Thoracic aorta (tissue), 2 donors: ENCODE measurements at places on chromosomes 12 and 14.
A peak's percentile ranks its signal among the peaks of the same experiment; 100 is the strongest.

- DNase-seq: no peak
Measured at GRCh38 chr14:98974113-98974512, 297.9 kb downstream of the BCL11B start.

DNA sequence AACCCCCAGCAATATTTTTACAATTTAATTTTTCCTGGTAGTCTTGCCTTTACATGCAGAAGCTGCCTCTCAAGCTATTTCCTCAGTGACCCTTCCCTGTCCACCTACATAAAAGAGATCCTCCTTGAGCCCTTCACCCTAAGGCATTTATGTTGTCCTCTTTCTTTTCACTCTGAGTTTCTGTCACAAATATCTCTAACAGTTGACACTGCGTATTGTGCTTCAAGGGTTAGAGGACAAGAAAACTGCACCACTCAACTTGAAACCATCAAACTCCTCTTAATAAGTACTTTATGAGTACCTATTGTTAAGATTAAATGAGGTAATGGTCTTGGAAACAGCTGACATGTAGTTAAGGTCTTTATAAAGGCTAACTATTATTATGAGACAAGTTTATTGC is 557.7 kb downstream of the TRHDE start:
- no peak for DNase-seq

- DNase-seq: no peak
Measured at GRCh38 chr12:3797531-3798048, 44.7 kb upstream of the CRACR2A start.

DNA sequence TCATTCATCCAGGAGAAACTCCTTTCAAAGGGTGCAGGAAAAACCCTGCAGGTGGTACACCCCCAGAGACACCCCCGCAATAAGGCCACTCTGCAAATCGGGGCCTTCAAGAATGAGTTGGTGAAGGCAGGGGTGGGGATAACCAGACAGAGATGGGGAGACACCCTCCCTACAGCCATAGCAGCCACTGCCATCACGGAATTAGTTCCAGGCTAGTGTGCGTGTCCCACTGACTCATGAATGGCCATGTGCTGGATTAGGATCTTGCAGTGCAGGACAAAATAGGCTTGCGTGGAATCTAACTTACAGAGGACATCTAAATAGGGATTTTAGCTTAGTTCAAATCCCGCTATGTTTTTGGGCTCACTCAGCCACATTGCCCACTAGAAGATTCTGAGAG is 37.8 kb downstream of the SPRING1 start:
- DNase-seq: no peak

DNA sequence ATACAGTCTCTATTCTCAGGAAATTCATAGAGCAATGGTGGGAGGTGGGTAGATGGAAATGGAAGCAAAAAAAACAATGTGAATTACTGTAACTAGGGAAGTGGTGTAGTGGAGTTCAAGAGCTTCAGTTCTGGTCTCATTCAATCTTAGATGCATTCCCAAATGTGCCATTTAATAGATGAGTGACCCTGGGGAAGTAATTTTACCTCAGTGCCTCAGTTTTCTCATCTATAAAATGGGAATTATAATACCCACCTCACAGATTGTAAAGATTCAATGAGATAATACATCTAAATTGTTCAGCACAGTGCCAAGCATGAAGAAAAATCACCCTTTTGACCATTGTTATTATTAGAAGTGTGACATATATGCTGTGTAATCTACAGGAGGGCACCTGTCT is 173.1 kb downstream of the SLC38A4 start:
- no peak for DNase-seq

DNA sequence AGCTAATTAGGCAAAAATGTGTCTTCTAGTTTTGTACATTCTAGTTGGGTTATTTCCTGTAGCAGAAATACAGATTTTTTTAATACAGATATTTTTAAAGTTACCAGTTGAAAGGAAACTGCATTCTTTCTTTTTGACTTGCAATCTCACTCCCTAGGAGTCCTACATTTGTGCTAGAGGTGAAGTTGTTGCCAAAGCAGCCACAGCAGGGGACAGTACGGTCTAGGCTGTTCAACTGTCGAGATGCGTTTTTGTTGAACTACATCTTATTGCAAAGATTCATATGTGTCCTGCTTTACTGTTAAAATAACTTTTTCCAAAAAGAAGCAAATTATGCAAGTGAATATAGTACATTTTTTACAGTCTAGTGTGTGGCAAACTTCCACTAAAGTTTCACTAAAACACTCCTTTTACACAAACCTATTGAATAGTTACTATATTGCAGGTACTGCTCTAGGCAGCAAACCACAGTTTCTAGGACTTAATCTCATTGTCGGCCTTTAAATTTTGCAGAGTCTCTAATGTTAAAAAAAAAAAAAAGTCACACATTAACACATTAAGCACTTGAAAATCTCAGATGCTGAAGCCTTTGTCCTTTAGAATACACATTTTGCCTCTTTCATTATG is 30.2 kb upstream of the SRGAP1 start:
- DNase-seq: no peak

DNA sequence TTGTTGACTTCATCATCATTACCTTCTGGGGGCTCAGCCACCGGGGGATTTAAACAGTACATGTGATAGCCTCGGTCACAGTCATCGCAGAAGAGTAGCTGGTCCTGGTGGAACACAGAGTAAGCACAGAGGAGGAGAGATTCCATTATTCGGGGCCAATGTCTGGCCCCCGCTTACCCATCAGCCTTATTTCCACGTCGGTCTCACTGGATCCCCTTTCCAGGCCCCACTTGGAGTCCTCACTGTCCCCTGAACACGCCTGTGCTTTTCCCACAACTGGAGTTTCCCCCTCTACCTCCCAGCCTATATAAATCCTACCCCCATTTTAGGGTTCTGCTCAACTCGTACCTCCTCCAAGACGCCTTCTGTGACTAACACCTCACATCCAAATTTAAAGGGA is 274.0 kb downstream of the DPF3 start:
- DNase-seq: no peak

DNA sequence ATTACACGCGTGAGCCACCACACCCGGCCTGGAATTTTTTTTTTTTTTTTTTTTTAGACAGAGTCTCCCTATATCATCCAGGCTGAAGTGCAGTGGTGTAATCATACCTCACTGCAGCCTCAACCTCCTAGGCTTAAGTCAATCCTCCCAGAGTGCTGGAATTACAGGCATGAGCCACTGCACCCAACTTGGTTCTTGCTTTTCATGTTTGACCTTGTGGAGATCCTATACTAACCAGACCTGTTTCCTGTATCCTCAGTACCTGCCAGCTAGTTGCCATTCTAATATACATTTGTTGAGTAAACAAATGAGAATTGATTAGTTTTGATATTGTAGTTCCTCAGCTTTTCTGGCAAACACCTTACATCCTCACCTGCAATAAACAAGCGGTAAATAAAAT is 3.2 kb upstream of the VSIG10 start:
- no peak for DNase-seq

GRCh38 chr14:52363961-52364360 is 49.8 kb downstream of the PTGER2 start:
- DNase-seq: no peak

- no peak for DNase-seq
Measured at GRCh38 chr14:64906022-64906421, 8.2 kb upstream of the CHURC1 start.

GRCh38 chr12:57180321-57180989 is 33.0 kb upstream of the LRP1-AS start:
- DNase-seq: no peak

- DNase-seq: no peak
Measured at GRCh38 chr14:76314521-76315034, 61.4 kb upstream of the ESRRB start.

GRCh38 chr14:56846970-56847930 is 37.0 kb upstream of the OTX2 start:
- no peak for DNase-seq

GRCh38 chr14:80987235-80988032 is 32.0 kb downstream of the TSHR start:
- DNase-seq: no peak

- DNase-seq: no peak
Measured at GRCh38 chr14:75092698-75093097, 23.3 kb downstream of the ZC2HC1C start.

- no peak for DNase-seq
Measured at GRCh38 chr14:30638926-30639325, 16.8 kb downstream of the SCFD1 start.

DNA sequence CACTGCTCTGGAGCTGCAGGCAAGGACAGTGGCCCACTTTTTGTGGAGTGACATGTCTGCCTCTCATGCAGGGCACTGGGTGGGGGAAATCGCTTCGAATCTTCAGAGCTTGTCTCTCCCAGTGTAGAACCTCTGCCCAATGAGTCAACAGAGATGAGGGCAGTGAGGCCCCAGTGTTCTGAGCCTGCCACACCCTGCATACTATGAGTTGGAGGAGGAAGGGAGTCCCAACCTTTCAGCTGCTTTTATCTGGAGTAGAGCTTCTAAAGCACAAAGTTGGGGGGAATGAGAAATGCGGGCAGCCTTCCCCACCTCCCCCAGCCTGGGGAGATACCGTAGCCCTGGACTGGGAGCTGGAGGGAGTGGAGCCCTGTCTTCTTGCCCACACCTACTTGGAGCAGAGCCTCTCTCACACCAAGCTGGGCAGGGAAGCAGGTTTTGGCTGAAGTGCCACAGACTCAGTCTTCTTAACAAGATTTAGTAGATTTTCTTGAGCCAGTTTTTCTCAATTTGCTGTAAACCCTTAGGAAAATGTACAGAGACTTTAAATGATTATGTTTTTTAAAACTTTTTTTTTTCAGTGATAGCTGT is 159.1 kb downstream of the ADGRD1 start:
- no peak for DNase-seq

DNA sequence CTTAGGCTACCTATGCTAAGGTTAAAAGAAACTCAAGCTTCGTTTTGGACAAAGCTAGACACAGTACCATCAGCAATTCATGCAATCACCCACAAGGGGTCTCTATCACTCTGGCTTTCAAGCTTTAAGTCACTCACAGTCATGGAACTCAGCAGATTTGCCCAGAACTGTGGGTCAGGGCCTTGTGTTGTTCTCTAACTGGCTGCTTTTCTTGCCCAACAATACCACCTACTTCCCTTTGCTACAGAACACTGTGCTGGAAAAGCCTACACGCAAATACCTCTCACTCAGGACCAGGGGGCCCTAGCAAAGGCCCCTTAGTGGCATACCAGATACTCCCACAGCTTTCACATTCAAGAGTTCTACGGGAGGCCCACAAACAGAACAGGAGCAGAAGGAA is 9.1 kb downstream of the NEMP1 start:
- no peak for DNase-seq

DNA sequence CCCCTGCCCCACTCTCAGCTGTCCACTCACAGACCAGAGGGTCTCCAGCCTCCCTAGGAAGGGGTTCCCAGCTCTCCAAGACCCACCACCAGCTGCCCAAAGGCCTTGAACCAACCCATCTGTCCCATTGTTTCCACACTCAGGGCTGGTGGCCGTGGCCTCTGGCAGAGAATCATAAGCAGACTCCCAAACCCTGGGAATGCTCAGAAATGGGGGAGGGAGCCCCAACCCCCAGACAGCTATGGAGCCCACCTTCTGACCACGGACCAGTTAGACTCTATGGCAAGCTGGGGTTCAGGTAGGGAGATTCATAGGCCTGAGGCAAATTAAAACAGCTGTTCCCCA is 280.0 kb downstream of the DPF3 start:
- DNase-seq: no peak

GRCh38 chr14:95048771-95049312 is 108.5 kb downstream of the DICER1 start:
- no peak for DNase-seq

- DNase-seq: no peak
Measured at GRCh38 chr12:106058256-106059182, 80.2 kb downstream of the NUAK1 start.

DNA sequence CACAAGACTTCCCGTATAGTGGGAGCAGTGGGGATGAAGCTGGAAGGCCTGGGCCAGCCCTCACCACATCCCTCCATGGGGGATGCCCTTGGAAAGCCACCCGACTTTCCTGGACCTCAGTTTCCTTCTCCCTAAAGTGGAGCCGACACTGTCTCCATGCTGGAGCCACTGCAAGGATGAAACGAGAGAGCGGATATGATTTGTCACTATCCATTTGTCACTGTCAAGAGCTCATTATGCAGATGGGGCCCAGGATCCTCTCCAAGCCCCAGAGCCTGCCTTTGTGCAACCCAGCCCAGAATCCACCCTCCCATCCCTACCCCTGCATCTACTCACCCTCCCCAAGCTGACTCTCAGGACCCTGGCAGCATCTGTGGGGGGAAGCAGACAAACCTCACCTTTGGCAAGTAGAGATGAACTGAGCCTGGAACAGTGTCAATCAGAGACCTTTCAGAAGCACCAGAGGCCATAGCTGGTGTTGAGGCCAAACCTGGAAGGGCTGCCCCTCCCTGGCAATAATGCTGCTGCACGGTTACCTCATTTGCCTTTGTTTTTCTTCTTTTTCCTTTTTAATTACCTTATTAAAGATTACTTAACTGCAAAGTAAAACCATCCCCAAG is 287.7 kb upstream of the RTL1 start:
- no peak for DNase-seq

DNA sequence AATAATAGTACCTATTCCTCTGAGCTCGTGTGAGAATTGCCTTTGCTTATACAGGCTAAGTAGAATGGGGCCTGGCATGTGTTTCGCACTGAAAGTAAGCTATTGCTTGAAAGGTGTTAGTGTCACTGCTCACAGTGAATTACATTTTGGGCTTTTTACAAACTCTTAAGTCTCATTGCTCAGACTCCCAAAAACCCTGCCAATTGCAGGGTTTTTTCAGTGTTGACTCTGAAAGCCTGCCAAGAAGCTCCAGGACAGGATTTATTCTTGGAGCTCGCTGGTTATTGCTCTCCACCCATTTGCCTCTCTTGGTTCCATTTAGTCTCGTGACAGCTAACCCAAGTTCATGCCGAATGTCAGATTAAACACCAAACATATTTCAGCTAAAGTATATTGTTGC is 39.8 kb downstream of the NOPCHAP1 start:
- DNase-seq: peak; percentile 34

- no peak for DNase-seq
Measured at GRCh38 chr12:118548887-118549509, 172.6 kb downstream of the SUDS3 start.

GRCh38 chr14:95147597-95147996 is 9.7 kb downstream of the DICER1 start:
- DNase-seq: no peak

GRCh38 chr12:125386652-125387051 is 321.4 kb downstream of the AACS start:
- no peak for DNase-seq

- no peak for DNase-seq
Measured at GRCh38 chr14:79629411-79630287, 581.7 kb downstream of the DIO2 start.

- no peak for DNase-seq
Measured at GRCh38 chr12:34393821-34394150, 371.5 kb downstream of the ALG10 start.

DNA sequence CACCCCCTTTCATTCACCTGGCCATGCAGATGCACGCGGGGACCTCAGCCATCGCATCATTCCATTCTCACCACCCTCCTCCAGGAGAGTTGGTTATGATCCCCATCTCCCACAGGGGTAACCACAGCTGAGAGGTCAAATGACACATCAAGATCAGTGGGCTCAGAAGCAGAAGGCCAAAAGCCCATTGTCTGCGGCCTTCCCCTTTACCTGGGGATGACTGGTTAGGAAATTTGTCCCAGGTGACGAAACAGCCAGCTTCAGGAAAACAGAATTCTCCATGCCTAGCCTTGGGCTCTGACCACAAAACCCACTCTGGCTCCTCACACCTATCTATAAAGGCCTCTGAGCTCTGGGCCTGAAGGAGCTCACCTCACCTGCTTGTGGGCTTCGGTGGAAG is 36.1 kb downstream of the ZFP36L1 start:
- no peak for DNase-seq

GRCh38 chr12:88553941-88554658 is 26.2 kb downstream of the KITLG start:
- no peak for DNase-seq
